ENCODE measurements at places on chromosomes 3 and 15.

- no peak for DNase-seq
Observed at GRCh38 chr3:126982126-126982470, 817 bp upstream of the PLXNA1 start.

GRCh38 chr15:98043160-98044014 is 82.9 kb downstream of the ARRDC4 start:
- no peak for DNase-seq

GRCh38 chr15:55407498-55408011 is 604 bp downstream of the CCPG1 start:
- DNase-seq: no peak

DNA sequence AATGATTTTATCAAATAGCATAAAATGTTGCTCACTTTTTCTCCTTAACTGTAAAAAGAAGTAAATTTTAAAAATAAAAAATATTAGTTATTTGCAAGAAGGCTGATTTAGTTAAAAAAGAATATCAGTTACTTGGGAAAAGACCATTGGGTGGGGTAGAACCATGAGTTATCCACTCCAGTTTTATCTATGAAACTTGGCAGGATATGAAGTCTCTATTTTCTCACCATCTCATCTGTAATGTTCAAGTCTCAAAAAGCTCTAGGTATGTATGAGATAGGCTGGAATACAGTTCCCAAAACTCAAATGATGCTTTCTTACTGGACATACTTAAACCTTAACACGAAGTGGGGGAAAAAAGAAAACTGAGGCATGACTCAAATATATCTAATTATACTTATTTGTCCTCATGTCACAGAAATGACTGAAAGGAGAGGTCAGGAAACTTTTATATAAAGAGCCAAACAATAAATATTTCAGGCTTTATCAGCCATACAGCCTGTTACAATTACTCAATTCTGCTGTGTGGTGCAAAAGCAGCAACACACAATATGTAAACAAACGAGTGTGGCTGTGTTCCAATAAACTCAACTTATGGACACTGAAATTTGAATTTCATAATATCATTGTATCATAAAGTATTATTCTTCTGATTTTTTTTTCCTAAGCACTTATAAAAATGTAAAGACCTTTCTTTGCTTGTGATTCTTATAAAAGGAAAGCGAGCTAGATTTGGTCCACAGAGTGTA is 131.8 kb downstream of the TBL1XR1 start:
- no peak for DNase-seq

DNA sequence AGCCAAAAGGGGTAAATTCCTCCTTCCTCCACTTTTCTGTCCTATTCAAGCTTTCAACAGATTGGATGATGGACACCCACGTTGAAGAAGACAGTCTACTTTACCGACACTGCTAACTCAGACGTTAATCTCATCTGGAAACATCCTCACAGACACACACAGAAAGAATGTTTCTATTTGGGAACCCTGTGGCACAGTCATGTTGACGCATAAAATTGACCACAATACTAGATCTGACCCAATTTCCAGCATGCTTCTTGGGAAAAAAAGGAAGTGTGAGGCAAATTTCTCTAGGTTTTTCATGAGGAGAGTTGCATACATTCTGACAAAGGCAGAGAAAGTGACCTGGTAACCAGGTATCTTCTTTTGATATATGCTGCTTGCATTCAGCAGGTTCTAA is 594.1 kb downstream of the FGF12 start:
- no peak for DNase-seq

DNA sequence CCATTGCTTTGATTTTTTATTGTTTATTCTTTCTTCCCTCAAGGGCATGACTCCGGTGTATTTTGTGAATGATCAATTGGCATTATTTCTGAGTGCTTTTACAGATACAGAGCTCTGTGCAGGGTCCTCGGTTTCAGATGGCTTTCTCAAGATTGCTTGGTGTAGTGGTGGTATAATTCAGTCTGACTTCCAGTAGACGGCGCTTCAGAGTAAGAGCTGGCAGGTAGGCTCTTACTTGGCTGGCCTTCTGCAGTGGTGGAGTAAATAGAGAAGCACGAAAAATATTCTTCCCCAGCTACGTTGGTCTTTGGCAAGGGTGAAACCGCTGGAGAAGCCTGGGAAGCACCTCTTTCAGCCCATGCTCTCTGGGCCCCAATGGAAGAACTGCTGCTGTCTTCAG is 723.0 kb upstream of the BCHE start:
- DNase-seq: no peak

DNA sequence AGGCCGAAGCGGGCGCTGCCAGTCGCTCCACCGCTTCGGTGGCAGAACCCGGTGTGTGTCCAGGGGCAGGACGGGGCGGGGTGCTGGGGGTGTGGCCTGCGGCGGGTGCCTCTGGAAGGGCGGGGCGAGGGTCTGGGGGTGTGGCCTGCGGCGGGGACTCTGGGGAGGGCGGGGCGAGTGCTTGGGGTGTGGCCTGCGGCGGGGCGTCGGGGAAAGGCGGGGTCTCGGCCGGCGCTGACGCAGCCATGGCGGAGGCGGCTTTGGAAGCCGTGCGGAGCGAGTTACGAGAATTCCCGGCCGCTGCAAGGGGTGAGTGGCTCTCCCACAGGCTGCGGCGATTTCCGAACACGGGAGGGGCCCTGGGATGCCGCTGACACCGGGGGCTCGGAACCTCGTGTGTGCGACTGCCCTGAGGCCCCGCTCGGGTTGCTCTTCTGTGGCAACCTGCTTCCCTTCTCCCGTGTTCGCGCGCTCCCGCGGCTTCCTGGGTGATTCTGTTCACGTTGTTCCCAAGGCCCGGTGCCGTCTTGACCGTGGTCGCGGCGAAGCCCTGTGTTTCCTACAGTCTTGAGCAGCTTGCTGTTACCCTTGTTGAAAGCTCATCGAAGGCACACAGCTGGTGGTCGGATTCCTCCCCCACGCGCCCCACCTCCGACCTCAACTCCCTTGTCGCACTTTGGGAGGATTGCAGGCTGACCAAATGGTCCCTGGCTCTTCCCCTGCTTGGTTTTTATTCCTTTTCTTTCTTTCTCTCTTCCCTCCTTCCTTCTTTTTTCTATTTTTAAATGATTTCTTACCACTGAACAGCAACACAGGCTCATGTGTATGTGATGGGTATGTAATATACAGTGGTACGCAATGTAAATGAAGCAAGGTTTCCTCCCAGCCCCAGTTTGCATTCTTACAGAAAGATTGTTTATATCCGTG is at the start of gene JMJD7:
TSS of gene JMJD7 (plus strand) at position 213 of the 927 bp plus-strand sequence. CDS start at position 246, 33 bp downstream.
- peak; percentile 99 for DNase-seq

GRCh38 chr3:46685446-46685845 is 8.0 kb downstream of the ALS2CL start:
- DNase-seq: no peak

- DNase-seq: no peak
Observed at GRCh38 chr15:79179108-79179561, 88.6 kb upstream of the RASGRF1 start.

GRCh38 chr3:177751770-177752169 is 554.5 kb upstream of the TBL1XR1 start:
- DNase-seq: no peak

DNA sequence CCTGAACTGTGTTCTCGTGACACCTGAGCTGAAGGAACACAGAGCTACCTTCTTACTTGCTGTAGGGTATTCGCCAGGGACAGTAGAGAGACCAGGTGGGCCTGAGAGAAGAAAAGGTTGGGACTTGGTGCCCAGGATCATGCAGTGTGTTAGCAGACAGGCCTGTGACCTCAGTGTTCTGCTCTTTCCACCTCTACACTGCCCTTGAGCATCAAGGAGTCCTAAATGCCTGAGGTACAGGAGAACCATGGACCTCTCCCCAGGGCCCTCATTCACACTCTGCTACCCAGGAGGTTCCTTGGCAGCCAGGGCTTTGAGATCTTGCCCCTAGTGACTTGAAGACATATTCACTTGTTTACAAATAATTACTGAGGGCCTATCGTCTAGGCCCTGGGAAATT is 22.2 kb upstream of the JMJD7 start:
- no peak for DNase-seq

DNA sequence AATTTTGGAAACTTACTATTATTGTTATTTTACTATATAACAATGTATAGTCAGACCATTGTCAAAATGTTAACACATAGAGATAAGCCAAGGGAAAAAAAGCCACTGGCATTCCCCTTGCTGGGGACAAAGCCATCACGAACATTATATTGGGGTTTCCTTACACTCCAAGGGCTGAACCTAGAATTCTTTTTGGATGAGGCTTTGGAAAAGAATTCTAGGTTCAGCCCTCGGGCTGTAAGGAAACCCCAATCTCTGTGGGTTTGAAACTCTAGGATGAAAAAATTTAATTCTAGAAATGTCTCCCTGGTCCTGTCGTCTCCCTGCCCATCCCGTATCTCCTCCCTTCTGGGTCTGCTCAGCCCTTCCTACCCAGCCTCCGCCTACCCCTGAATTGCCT is 67.0 kb upstream of the SMAD6 start:
- no peak for DNase-seq

DNA sequence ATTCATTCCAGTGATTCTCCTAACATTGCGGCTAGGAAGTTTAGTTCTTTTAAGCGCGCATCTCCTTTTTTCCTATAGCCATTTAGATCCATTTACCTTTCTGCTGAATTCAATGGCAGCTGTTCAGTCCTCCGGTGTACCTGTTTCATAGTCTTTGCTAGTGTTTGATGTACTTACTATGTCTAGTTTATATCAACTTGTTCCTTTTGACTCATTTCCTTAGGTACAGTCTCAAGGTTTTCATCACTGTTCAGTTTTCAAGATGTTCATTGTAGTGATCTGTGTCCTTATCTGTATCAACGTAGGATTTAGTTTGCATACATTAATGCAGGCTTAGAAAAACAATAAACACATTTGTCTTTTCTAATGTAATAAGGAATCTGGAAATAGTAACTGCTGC is 59.0 kb upstream of the MBNL1 start:
- DNase-seq: no peak

DNA sequence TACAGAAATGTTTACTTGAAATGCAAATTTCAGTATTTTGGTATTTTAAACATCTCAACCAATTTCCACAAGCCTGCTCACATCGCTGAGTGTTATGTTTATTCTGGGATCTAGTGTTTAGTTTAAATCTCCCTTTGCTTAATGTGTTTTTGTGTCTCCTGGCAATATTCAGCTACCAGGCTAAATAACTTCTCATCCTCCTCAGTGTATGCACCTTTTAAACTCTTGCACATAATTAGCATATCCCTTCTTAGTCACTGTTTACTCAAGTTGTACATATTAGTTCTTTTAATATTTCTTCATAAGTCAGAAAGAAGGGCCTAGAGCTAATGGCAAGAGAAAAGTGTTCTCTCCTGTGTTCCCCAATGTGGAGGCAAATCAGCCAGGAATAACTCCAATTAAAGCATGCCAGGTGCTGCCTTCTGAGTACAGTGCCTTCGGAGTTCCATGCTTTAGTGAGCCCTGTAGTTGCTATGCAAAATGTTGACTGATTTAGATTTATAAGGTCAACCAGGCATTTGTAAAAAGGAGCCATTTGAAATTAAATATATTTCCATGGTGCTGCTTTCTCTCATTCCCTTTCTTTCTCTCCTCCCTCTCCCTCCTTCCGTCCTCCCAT is 234.3 kb downstream of the GAP43 start:
- no peak for DNase-seq

GRCh38 chr3:81764665-81765064 is 3.2 kb upstream of the GBE1 start:
- DNase-seq: no peak

- DNase-seq: no peak
Observed at GRCh38 chr3:146166826-146167225, 5.8 kb upstream of the PLOD2 start.

GRCh38 chr15:52236013-52236412 is 44.8 kb upstream of the GNB5 start:
- no peak for DNase-seq

DNA sequence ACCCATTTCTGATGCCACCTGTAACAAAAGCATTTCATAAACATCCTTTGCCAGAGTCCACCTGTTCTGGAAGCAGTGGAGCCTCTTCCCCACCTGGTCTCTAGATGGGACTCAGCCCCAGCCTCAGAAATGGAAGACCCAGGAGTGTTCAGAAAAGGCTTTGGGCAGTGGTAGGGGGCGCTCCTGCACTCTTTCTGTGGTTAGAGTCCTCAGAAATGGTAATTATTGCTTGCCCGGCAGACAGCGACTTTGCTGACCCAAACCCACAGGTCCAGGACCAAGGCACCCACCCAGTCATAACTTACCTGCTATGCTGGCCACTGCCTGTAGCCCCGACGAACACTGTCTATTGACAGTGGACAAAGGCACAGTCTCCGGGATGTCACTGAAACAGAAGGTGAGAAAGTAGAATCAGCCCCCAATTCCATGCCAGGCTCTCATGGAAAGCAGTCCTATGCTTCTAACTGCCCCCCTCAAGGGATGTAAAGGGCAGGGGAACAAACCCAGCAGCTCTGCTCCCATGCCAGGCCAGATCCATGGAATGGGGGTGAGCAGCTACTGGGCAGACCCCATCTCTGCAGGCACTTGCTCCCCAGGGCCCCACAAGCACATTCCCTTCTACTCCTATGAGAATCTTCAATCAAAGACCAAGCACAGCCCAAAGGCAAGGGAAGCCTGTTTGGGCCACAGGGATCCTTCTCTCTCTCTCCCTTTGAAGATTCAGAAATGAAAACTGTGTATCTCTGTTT is 5.1 kb downstream of the ACAA1 start:
- no peak for DNase-seq

GRCh38 chr3:181824961-181825360 is 113.2 kb downstream of the SOX2 start:
- no peak for DNase-seq

GRCh38 chr15:41957021-41957897 is 15.1 kb downstream of the EHD4 start:
- no peak for DNase-seq

DNA sequence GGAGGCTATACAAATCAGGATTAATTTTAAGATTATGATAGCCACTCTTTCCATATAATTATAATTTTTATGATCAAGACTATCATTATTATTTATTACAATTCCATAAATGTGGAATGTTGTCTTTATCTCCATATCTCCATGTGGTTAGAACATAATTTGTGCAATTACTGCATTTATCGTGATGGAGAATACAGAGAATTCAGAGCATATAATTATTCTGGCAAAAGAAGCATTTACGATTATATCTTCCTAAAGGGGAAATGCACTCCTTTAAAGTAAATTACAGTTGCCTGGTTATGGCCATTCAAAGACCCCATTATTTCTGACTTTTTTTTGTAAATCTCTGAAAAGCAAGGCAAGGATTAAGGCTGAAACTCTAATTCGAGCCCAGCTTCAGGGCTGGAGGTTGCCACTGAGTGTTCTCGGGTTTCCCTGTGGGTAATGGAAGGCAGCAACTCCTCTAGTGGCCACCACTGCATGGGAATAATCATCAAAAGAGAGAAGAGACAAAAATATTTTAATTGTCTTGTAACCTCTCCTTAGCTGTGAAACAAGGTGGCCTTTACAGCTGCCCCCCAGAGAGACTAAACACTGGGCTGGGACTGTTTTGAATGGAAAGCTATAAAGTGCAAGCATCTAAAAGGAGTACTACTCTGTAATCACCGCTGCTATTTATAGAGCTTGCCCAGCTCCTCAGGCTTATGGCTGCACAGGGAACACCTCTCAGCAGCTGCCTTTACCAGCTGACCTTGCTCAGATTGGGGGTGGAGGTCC is 59.8 kb upstream of the PRTG start:
- no peak for DNase-seq

Data from stimulated activated CD4-positive, alpha-beta T cell treated with anti-CD3 and anti-CD28 coated beads, Interleukin-1b, Interleukin-23, amount 100 ng/mL, for 24 hours (primary cell).